ENCODE measurements at places on chromosomes 7 and 10.
A peak's percentile ranks its signal among the peaks of the same experiment; 100 is the strongest.

DNA sequence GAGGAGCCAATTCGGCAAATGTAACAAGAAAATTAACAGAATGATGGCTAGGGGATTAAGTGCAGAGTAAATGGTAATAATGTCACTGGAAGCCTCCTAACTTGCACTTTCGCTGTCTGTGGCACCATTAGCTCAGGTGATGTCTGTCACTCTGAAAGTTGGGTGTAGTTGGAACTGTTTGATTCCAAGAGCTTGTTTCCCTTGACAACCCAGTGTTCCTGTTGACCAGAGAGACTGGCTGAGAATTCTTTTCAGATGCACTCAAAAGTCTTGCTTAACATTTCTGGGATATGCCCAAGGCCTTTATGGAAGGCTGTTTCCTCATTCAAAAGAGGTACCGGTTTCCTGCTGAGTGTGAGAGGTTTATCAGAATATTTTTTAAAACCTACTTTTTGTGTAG lies 49.6 kb downstream of the PLPP4 start:
- DNase-seq = no peak

GRCh38 chr7:35232994-35233393 lies 20.9 kb downstream of the TBX20 start:
- DNase-seq = no peak

DNA sequence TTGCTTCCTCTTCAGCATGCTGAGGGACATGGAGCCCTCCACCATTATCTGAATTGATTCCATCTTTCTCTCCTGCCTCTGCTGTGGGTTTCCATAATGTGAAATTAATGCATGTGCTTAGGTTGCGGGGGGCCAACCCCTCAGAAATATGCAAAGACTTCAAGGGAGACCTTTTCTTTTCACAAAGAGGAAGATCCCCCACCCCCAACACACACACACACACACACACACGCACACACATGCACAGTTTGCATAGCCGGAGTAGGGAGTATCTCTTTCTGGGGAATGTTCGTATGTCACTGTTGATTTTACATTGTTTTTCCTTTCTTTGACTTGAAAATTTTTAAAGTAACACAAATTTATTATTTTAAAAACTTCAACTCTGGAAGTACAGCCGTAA lies 193.5 kb downstream of the MGMT start:
- DNase-seq = no peak

DNA sequence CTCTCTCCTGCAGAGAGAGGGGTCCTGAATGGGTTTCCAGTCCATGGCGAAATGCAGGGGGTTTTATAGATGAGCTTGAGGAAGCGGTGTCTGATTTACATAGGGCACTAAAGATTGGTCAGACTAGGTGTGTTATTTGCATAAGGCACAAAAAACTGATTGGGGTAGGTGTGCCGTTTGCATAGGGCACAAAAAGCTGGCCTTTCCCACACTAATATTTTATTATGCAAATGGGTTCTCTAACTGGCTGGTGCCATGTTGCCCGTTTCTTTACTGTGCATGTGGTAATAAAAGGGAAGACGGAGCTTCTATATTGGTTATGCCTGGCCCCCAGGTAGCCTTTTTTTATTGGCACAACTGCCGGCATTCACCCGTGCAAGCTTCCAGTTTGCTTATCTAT lies 50.2 kb downstream of the MALRD1 start:
- no peak for DNase-seq

GRCh38 chr7:28509251-28510025 lies 97.1 kb downstream of the CREB5 start:
- no peak for DNase-seq

- no peak for DNase-seq
Observed at GRCh38 chr7:134315679-134316538, 821 bp downstream of the SLC35B4 start.

DNA sequence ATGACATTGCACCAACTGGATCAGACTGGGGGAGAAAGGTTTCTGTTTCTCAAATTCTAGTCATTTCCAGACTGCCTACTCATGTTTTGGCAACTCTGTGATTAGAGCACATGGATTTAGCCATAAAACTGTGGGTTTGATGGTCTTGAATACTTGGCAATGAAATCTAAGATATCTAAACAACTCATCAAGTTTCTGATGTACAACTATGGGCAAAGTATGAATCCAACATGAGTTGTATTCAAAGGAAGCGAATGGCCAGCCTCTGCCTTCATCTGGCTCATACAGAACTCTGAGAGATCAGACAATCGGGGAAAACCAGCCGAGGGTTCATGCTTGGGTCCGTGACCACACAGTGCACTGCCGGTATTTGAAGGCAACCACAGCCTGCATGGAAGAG lies 144.3 kb downstream of the ADAM12 start:
- no peak for DNase-seq

DNA sequence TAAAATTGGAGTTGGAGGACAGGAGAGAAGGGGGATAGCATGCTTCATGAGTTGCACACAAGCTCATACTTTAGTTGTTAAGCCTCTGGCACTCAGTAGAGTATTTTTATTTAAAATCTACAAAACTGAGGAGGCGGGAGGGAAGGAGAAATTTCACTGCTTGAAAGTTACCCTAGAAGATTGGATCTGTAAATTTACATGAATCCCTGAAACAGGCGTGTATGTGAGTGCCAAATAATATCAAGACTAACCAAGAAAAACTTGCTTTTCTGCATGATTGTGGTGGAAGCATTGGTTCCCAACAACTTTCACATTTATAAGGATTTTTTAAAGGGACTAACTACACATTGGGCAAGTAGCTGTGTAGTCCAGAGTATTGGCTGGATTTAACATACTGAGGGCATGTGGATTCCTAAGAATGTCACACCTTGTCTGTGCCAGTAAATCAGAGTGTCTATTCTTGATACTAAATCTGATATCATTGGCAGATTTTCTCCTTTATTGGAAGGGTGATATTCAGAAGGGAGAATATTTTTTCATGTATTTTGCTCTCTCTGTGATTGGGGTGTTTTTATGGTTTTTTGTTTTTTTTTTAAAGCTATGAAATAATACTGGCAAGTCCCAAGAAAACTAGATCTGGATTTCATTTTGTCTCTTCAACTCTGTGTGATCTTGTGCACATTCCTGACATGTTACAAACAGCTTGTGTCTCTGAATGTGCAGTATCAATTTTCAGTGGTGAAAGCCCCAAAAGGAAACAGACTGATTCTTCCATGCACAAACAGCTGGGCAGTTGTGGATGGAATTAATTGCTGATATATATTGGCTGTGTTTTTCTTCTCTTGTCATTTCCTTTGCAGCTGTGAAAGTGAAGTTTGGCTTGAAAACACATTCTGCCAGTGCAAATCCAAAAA lies 67.2 kb downstream of the ADD3 start:
- no peak for DNase-seq

- no peak for DNase-seq
Observed at GRCh38 chr10:100731407-100732240, 13.8 kb upstream of the PAX2 start.

- peak; percentile 74 for DNase-seq
Observed at GRCh38 chr10:88934900-88935672, 17.5 kb downstream of the ACTA2 start.

DNA sequence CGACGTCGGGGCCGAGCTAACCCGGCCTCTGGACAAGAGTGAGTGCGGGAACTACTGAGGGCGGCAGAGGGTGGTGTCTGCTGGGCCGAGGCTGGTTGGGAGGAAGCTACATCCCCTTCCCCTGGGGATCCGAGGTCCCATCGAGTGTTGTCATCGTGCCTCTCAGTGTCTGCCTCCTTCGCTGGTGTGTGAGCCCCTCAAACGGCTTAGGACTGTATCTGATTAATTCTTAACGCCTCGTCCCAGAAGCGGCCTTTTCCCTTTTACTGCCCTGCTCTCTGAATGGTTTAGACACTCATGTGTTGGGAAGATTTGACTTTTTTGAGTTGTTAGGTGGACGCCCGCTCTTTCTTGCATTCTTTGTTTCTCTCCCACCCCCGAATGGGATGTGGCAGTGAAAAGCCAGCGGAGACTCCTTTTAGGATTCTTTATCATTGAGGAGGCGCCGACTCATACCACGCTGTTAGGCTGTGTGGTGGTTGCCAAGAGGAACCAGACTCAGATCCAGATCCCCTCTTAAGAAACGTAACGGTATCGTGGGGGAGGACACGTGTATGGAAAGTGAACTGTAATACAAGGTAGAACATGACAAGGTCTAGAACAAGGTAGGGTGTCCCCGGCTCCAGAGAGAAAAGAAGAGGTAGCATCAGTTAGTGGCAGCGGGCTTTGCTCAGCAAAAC lies 631 bp downstream of the SUPV3L1 start:
- DNase-seq = peak; percentile 33

DNA sequence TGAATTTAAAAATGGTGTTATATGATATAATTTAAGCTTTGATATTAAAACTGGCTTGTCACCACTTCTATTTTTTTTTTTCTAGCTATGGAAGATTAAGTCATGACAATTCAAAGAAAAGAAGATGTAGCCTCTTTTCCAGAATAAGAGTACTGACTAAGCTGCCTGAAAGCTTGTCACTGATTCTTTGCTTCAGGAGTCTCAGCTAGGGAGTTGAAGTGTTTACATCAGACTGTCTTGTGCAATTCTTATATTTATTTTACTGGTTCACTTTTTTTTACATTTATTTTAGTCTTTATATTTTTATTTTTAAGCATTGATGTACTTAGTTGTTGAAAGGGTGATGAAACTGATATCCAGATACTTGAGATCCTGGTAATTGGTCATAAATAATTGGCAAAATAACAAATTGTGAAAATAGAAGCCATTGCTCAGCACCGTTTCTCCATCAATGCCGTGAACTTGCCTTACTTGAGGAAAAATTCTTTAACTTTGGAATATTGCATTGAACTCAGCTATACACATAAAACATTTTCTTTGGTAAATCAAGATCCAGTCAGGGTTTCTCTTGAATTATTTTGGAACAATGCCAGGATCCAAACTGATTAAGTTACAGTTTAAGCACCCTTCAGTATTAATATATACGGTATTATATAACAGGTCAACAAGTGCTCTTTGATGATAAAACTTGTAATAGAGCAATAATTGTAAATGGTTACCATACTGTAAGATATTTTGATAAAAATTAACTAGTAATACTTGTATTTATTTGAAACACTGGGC lies 156.4 kb downstream of the PHTF2 start:
- no peak for DNase-seq

GRCh38 chr10:48418189-48418788 lies 111.8 kb downstream of the MAPK8 start:
- no peak for DNase-seq

DNA sequence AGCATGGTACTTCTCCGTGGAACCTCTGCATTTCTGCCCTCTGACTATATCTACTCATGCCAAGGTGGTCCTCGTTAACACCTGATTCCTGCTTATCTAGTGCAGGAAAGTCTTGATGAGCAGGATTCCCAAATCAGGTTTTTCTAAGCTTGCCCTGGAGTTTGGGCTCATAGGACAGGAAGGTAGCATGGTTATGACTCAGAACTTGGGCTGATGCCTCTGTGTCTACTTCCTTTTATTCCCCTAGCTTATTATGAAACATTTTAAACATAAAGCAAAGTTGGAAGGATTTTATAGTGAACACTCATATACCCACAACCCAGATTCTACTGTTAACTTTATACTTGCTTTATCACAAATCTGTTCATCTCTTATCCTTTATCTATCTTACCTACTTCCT lies 5.6 kb downstream of the SUFU start:
- no peak for DNase-seq

DNA sequence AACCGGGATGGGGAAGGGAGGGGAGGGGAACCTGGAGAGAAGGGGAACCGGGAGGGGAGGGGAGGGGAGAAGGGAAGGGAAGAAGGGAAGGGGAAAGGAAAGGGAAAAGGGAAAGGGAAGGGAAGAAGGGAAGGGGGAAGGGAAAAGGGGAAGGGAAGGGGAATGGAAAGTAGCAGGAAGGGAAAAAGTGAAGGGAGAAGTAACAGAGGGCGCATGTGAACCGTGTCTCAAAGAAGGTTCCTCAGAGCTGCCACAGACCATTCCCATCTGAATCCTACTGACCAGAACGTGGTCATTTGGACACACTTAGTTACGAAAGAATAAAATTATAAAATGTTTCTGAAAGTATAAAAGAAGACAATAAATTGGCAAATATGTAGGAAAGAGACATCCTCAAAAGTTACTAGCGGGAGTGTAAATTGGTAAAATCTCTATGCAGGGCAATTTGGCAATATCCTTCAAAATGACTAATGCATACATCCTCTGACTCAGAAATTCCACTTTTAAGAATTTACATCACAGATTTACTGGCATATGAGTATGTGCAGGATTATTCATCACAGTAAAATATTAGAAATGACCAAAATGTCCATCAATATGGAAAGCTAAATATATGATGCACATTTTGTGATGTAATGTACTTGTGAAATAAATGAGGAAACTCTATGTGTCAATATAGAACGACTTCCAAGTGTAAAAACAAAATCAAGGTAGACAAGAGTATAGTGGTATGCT lies 12.9 kb downstream of the C10orf67 start:
- DNase-seq = no peak

DNA sequence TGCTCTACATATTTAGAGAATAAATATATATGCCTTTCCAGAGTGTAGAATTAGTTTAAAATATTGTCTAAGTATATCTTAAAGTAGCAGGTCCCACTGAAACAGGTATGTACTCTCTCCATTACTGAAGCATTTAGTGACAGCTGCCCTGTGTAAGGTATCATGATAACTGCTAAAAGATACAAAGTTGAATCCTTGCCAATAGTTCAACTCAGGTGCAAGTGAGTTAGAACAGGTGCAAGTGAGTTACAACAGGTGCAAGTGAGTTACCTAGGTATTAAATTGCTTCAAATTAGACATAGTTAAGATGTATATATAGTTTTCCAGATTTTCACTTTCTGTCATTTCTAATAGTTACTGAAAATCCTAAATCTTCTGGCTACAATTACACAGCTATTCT lies 119.1 kb downstream of the CNOT4 start:
- no peak for DNase-seq

DNA sequence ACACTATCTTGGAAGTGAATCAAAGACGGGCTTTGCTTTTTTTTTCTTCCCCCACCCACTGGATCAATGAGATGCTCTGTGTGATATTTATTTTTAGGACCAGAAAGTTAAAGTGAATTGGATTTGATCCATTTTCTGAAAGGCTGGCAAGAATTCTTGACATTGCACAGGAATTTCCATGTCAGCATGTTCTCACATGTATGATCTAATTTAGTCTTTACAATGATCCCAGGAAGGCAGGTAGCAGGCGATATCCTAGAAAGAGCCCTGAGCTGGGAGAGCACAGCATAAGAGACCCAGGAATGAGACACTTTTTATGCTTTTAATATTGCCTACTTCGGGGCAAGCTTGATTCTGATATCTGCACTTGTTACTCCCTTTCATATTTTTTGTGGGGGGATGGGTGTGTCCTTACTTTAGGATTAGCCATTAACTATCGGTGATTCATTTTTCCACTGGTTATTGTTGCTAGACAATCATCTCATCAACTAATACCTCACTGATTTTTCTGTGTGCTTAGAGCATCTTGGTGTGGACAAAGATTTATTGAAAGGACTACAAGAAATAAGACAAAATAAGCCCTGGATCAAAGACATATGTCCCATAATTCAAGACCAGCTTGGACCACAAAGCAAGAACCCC lies 58.1 kb downstream of the NRP1 start:
- no peak for DNase-seq

GRCh38 chr7:100101016-100101862 lies at the start of the genes AP4M1 and MCM7:
Gene AP4M1, plus strand, starts transcription at chr7:100101643. Its CDS starts 72 bp downstream, at chr7:100101715.
Gene MCM7, minus strand, starts transcription at chr7:100101397. Its CDS starts 103 bp downstream, at chr7:100101294.
- peak; percentile 98 for DNase-seq

Data from stimulated activated CD8-positive, alpha-beta memory T cell treated with anti-CD3 and anti-CD28 coated beads, Interleukin-4, amount 100 ng/mL, for 48 hours (primary cell).